ENCODE measurements at places on chromosomes 1 and 21.

- no peak for DNase-seq
These were observed 189.1 kb upstream of the RNPC3 start for GRCh38 chr1:103336408-103336807.

DNA sequence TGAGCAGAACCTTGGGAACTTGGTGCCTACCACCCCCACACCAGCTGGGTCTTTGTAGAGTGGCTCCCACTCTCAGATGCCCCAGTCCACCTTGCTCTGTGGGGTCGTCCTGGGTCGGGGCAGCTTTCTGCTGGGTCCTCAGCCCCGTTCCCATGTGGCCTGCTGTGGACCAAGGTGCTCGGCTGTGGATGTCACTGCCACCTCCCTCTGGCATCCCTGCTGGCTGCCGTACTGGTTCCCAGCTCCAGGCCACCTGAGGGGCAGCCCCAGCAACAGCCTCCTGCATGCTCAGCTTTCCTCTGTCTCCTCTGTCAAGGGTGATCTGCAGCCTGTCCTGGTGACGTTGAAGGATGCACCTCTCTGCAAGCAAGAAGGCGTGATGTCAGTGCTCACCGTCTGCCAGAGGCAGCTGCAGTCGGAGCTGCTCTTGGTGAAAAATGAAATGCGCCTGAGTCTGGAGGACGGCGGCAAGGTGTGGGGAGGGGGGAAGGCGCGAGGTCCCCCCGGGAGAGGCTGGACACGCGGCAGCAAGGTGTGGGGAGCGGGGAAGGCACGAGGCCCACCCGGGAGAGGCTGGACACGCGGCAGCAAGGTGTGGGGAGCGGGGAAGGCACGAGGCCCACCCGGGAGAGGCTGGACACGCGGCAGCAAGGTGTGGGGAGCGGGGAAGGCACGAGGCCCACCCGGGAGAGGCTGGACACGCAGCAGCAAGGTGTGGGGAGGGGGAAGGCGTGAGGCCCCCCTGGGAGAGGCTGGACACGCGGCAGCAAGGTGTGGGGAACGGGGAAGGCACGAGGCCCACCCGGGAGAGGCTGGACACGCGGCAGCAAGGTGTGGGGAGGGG, 45.9 kb upstream of the DIP2A start:
- DNase-seq = no peak

- DNase-seq = peak; percentile 66
These were observed at the start of gene KISS1 for GRCh38 chr1:204196068-204196795. Gene KISS1 (minus strand): TSS chr1:204196491. CDS start chr1:204192876, 3,615 bp downstream.

- DNase-seq = no peak
These were observed 128.6 kb downstream of the LHX4 start for GRCh38 chr1:180358649-180359048.

DNA sequence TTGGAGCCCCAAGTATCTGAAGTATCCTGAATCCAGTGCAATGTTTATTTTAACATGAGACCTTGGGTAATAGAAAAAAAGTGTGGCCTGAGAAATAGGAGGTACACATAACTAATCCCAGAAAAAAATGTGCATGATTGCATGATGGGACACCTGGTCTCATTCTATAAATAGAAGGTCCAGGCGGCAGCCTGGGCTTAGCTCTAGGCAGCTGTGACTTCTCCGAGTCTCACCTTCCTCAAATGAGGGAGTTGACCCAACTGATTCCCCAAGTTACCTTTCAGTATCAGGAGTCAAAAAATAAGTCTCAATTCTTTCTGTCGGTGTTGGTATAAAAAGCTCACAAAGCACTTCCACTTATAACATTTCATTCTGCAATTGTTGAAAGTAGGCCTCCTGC, 65.9 kb upstream of the CCDC190 start:
- no peak for DNase-seq

DNA sequence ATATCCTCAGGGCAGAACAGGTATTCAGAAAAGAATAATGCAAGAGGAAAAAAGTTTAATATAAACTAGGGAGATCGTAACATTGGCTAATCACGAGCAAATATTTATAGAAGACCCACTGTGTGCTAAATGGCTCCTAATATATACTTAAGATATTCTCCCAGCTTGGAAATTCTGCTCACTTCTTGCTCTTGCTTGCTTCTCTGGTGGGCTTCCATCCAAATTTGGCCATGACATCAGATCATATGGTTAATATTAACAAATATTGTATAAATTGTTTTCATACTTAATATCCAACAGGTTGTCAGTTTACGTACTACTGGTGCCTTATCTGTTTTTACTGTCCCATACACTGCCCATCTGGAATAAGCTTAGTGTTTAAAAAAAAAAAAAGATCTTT, 1.1 kb downstream of the COX20 start:
- no peak for DNase-seq

DNA sequence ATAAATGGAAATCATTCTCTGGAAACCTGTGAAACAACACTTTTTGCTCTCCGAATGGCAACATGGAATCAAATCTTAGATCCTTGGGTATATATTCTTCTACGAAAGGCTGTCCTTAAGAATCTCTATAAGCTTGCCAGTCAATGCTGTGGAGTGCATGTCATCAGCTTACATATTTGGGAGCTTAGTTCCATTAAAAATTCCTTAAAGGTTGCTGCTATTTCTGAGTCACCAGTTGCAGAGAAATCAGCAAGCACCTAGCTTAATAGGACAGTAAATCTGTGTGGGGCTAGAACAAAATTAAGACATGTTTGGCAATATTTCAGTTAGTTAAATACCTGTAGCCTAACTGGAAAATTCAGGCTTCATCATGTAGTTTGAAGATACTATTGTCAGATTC, 45.7 kb downstream of the PTGFR start:
- DNase-seq = no peak

DNA sequence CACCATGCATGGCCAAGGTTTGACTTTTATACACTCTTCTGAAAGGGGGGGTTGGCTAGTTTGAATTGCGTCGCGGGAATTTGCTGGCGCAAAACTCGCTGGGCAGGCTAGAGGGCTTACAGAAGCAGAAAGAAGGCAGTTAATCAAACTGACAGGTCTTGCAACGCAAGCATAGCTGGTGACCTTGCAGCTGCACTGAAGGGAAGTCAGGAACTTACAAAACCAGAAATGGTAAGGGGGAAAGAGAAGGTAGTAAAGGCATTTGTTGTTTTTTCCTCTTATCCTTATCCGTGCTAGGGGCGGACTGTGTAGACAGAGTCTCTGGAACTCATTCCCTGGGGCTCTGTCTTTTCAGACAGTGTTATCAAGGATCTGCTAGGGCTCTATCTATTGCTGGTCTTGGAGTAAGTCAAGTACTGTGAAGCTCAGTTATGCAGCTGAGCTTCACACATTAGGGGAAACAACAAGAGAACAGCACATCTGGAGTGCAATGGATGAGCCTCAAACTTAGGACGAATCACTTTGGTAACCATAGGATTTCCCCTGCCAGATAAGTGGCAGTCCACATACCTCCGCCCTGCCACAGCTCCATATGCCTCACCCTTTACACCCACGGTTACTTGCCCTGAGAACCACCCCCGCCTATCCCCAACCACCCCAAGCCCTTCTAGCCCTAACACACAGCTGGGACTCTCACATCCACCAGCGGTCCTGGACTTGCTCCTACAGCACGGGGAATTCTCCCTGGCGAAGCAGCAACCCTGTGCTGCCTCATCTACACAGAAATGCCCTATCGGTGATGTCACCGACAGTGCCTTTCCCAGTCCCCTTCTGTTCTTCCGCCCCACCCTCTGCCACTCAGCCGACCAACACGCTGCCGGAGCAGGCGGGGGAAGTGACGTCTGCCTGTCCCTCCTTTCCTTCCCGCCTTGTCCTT, 251.4 kb downstream of the FAM72C start:
- peak; percentile 36 for DNase-seq

GRCh38 chr1:226051365-226051764, 11.2 kb upstream of the H3-3A start:
- no peak for DNase-seq

GRCh38 chr21:32378956-32379355, 13.9 kb downstream of the URB1 start:
- DNase-seq = no peak

DNA sequence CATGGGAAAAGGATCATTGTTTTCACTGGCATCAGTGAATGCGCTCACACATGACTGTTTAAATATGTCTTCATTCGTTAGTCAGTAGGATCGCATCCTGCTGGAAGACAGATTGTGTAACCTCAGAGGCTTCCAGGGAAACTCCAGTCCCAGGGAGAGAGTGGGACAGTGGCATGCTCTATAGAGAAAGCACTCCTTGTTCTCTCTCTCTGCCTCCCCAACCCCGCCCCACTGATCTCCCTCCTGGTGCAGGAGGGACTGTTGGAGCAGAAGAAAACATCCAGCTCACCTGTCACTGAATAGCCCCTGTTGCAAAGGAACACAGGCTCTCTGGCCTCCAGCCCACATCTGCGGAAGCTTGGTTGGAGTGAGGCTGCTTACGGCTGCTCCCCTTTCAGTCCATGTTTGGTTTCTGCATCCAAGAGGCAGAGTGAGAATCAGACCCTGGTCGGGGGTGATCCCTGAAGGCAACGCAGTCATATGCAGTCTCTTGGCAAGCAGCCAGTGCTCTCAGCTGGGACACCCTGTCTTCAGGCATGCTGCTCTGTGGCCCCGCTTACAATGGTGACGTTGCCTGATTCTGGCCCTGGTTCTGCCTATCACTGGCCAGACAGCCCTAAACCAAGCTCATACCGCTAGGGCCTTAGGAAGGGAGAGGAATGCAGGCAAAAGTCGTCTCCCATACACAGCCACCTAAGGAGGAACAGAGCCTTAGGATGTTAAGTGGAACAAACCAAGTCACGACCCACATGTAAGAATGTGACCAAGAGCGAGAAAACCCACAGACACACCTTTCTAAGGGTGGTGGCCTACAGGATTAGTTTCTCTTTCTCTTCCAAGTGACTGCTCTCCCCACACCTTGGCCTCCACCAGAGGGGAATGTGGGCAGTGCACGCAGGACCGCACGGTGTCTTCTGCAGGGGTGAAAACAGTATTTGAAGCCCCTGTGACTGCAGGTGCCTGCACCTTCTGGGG, 39.7 kb downstream of the BACE2 start:
- no peak for DNase-seq

DNA sequence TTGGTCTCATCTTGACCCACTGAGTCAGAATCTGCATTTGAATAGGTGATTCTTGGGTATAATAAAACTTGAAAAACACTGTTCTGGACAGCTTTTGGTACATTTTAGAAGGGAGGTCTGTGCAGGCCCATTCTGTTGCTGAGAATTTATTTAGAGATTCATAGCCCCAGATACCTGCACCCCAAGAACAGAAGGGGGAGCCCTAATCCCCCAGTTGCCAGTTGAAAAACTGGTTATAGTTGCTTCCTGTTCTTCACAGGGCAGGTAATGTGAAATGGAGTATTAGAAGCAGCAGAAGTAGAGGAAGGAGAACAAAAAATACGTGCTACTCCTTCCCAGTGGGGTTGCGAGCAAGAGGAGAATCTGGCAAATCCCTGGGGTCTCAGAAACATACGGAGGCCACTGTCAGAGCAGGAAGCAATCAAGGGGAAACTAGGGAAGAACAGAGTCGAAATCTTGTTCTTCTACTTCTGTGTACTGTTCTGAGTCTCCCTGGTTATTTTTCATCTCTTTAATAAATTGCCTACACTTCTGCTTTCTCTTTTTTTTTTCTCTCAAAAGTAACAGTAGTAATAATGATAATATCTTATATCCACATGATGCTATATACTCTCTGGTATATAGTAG, 4.6 kb upstream of the CLCA2 start:
- peak; percentile 47 for DNase-seq

DNA sequence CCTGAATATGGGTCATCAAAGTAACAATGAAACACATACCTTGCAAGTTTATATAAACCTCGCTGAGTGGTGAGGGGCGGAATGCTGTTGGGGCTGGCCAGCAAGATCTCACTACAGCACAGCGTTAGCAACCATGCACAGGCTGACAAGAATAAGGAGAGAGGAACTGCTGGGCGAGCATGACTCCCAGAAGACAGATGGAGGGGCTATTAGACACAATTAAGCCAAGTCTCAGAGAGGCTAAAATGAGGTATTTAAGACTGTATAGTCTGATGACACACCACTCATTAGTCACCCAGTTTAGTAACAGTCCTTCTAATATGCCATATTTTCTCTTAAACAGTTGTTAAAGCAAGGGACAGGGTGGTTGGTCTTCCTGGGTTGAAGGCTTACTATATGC, 340.2 kb upstream of the NR5A2 start:
- DNase-seq = no peak

GRCh38 chr1:210917560-210918169, 216.3 kb downstream of the KCNH1 start:
- DNase-seq = no peak

DNA sequence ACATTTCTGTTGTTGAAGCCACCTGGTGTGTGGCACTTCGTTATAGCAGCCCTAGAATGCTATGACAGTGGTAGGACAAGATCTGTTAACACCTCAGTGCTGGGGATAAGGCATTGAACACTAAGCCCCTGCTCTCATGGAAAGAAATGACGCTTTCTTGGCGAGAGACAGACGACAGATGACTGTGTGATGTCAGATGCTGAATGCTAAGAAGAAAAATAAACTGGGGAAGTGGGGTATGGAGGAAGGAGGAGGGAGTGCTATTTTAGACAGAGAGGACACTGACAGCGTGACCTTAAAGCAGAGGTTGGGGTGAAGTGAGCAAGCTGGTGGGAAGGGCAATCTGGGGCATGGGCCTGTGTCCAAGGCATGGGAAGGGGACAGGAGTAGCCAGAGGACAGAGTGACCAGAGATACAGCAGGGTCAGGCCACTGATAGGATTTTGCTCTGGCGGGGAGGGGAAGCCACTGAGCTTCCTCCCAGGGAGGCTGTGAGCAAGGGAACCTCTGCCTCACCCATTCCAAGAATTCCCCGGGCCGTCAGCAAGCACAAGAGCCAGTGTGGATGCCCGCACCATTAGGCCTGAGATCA, 15.2 kb downstream of the DOP1B start:
- no peak for DNase-seq

DNA sequence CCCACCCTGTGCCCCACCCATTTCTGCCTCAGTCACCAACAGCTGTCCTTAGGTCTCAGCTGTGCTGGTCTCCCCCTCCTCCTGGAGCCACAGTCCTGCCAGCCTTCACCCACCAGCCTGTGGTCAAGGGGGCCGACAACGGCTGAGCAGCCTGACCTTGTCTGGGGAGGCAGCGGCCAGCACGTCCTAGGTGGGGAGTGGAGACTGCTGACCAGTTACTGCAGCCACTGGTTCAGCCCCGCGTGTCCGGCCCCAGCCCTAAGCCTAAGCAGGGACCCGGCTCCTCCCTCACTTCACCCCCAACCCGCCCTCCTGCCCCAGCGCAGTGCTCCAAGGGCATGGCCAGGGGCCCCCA, 79.2 kb downstream of the MORN1 start:
- no peak for DNase-seq

GRCh38 chr1:115842948-115843347, 2.0 kb upstream of the NHLH2 start:
- DNase-seq = no peak
